ENCODE measurements at places on chromosomes 12 and 14.

GRCh38 chr12:64780531-64781279 lies 21.5 kb upstream of the GNS start:
- peak; percentile 83 for DNase-seq

GRCh38 chr14:52222901-52223300 lies 44.6 kb upstream of the PTGDR start:
- no peak for DNase-seq

- no peak for DNase-seq
Measured at GRCh38 chr12:126588586-126589249, 1523.5 kb downstream of the AACS start.

- DNase-seq, result no peak
Measured at GRCh38 chr12:125518074-125518473, 452.8 kb downstream of the AACS start.

GRCh38 chr12:123807670-123808069 lies 45.6 kb downstream of the DNAH10 start:
- no peak for DNase-seq

DNA sequence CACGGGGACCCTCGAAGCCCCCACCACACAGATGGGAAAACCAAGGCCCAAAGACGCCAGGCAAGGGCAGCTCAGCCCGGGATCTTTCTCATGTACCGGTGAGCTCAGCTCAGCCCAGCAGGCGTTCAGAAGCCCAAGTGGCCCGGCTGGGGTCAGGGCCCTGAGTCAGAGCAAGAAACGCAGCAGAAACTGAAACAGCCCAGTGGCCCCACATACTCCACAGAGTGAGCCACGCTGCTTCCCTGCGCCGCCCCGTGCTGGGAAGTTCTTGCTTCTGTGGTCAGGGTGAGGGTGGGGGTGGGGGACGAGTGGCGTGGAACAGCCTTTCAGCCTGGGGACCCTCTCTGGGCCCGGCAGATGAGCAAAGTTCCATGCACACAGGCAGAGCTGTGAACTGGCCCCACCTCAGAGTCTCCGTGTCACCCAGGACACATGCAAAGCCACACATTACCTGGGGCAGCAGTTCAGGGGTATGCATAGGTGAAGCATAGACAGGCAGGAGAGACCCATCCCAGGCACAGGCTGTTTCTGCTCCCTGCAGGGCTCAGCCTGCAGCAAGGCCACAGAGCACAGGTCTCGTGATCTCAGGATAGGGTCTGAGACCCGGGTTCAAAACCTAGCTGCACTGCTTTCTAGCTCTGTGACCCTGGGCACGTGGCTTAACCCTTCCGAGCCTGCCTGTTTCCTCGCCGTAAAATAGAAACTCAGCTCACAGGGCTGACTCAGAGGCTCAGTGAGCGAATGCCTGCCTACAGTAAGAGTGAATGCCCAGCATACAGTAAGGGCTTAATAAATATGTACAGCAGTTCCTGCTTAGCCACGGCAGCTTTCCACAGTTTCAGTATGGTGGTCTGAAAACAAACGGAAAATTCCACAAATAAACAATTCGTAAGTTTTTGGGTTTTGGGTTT lies 21.6 kb downstream of the NCOR2 start:
- no peak for DNase-seq

GRCh38 chr12:13187399-13187798 lies 9.1 kb upstream of the EMP1 start:
- DNase-seq, result no peak

GRCh38 chr12:58233886-58234285 lies 292.5 kb downstream of the ATP23 start:
- DNase-seq, result no peak

GRCh38 chr12:101181776-101182175 lies 28.3 kb downstream of the SLC5A8 start:
- no peak for DNase-seq

Measured in NCI-H2081 (cell line).